ENCODE measurements at places on chromosomes 6 and 20.

DNA sequence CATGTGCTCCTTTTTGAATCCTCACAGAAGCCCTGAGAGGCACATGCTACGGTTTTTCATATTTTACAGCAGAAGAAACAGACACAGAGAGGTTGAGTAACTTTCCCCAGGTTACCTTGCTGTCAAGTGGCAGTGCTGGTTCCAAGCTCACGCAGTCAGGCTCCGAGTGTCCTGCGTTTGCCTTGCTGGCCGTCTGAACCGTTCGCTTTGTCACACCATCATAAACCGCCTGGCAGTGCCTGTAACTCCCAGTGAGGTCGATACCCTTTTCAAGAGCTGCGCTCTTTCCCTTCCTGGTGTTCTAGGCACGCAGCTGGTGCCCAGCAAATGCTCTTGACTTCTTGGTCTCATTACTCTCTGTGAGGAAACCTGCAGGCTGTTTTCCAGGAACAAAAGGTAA, 31.3 kb upstream of the KCNG1 start:
- DNase-seq, result no peak

DNA sequence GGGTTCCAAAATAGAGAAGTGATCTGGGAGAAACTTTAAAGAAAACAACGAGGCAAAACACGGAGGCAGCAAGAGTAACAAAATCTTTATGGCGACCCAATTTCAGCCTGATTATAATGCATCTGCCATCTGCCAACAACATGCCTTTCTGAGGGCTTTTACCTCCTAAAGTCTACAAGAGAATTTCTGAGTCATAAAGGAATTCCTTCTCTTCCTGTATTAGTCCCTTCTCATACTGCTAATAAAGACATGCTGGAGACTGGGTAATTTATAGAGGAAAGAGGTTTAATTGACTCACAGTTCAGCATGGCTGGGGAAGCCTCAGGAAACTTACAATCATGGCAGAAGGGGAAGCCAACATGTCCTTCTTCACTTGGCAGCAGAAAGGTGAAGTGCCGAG, 226.6 kb downstream of the HACE1 start:
- DNase-seq, result no peak

GRCh38 chr6:152301021-152301764, 336.0 kb downstream of the SYNE1 start:
- DNase-seq, result no peak

DNA sequence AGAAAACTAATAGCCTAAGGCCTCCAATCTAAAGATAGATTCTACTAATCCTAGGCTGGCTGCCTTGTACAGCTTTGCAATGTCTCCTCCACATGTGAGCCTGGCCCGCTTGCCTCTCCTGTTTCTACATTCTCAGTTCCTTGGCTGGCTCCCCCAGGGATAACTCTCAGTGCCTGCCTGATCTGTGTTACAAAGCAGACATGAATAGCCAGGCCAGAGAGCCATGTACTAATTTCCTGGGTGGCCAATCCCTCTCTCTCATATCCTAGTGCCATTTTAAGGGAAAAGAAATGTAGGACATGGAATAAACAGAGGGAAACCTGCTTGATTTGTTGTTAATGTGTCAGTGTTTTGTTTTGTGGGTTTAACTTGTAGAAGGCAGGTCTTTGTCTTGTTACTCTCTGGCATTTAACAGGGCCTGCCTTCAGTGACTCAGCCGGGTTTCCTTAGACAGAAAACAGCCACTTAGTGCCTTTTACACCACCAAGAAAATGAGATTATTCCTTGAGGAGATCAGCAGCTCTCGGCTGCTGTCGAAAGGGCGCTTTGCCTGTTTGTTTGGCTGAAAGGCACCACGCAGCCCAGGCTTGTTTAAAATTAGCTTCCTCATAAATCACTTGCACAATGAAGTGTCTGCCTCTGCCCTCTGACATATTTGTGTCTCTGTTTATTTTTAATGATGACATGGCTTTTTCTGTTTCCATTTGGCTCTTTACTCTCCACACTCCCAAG, 702.7 kb downstream of the MAFB start:
- no peak for DNase-seq

GRCh38 chr20:19659448-19659847, 98.6 kb upstream of the RIN2 start:
- no peak for DNase-seq

- no peak for DNase-seq
These were observed 50.7 kb downstream of the DOK5 start for GRCh38 chr20:54525916-54526590.

GRCh38 chr6:42791706-42792320, 10.0 kb downstream of the BICRAL start:
- no peak for DNase-seq

DNA sequence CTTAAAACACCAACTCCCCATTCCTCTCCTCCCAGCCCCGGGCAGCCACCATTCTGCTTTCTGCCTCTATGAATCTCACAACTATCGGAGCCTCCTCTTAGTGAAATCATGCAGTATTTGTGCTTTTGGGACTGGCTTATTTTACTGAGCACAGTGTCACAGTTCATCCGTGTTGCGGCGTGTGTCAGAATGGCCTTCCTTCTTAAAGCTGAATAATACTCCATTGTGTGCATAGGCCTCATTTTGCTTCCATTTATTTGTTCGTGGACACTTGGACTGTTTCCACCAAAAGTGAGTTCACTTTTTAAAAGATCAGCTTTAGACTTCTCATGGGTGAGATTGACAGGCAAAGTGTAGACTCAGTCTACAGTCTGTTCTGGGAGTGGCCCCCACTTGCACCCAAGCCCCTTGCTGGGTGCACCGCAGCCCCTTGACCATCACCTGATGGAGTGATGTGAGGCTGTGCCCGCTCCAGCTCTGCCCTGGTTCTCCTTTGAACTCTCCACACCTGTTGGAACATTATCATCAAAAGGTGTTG, 12.6 kb downstream of the DUSP22 start:
- no peak for DNase-seq

DNA sequence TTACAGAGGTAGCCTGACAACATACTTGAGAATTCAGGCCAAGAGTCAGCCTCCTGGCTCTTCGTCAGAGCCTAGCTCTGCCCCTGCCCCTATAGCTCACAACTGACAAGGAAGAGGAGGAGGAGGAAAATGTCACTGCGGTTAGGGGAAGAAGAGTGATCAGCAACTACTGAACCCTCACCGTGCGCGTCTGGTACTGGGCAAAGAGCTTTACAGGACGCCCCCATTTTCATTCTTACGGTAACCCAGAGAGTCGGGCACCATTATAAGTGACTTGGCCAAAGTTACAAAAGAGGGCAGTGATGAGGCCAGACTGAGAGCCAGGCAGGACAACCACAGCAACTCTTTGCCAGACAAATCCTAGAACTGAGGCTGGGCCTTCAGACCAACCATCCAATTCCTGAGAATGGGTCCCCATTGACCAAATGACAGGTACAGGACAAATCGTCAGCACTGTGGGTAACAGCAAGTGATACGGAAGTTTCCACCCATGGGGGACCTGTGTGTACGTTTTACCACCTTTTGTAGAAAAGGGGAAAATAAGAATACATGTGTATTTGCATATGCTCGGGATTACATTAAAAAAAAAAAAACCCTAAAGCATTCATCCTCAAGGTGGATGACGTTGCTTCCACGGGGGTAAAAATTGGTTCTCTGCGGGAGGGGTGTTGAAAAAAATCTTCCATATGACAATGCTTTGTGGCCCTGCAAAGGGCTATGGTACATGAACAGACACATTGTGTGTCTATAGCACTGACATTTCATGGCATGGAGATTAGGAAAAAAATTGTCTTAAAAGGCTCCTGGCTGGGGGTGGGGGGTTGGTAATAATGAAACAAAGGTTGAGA, 118.0 kb downstream of the NFATC2 start:
- no peak for DNase-seq

DNA sequence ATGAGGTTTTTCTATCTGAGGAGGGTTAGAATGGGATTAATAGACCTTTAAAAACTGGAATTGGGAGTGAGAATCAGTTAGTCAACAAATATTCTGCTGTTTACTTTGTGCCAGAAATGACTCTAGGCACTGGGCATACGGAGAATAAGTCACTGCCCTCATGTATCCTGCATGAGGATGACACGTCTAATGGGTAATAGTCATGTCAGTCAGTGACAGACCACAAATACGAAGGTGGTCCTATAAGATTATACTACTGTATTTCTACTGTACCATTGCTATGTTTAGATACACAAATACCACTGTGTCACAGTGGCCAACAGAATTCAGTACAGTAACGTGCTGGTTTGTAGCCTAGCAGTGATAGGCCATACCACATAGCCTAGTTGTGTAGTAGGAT, 30.7 kb downstream of the ZFAND3 start:
- DNase-seq, result no peak

GRCh38 chr20:16049529-16050093, 523.6 kb downstream of the KIF16B start:
- DNase-seq, result no peak

DNA sequence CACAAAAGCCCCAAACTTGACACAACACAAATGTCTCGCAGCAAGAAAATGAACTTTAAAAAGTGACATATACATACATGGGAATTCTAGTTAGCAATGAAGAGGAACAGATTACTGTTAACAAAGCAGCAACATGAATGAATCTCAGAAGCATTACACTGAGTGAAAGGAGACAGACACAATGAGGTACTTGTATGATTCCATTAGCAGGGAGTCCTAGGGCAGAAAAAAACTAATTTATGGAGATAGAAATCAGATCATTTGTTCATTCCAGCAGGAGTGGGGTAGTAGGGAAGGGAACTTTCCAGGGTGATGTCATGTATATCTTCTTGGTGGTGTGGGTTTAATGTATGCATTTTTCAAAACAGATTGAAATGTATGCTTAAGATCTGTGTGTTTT, 524.4 kb downstream of the KIF16B start:
- no peak for DNase-seq

- no peak for DNase-seq
These were observed 56.5 kb downstream of the SCML4 start for GRCh38 chr6:107767637-107768036.

DNA sequence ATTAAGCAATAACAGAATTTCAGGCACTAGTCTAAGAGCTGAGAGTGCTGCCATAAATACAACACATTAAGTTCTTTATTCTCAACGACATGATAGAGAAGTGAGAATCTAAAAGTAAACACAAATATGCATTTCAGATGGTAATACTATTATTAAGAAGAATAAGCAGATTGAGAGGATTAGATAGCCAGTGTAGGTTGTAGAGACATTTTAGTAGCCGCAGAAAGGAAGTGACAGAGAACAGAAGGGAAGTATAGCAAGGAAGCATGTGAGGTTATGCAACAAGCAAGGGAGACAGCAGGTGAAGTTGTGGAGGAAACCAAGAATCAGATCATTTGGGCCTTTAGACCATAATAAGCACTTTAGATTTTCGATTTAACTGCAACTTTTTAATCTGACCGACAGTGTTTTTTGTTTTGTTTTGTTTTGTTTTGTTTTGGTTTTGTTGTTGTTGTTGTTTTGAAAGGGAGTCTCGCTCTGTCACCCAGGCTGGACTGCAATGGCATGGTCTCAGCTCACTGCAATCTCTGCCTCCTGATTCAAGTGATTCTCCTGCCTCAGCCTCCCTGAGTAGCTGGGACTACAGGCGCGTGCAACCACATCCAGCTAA, 737.0 kb upstream of the ADGRB3 start:
- no peak for DNase-seq

DNA sequence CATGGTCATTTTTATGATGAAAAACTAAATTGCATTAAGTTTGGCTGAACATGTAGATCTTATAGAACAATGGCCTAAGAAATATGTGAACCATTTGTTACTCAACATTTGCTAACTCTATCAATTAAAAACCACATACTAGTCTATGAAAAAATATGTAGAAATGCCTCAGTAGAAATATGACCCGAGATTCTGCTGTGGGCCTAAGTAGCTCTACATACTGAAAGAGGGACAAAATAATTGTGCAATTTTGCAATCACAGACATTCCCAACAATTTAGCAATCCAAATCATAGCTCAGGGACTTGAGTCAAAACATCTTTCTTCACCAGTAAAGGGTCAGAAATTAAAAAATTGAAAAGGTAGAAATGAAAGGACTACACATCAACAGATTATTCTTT, 619.0 kb downstream of the FRK start:
- no peak for DNase-seq

GRCh38 chr6:35694462-35694861, 5.7 kb upstream of the FKBP5 start:
- DNase-seq, result no peak

GRCh38 chr6:108175592-108176279, 9.9 kb downstream of the NR2E1 start:
- no peak for DNase-seq

- DNase-seq, result no peak
These were observed 110.3 kb upstream of the EYA4 start for GRCh38 chr6:133130863-133131262.

GRCh38 chr6:157456524-157456829, 75.5 kb downstream of the ZDHHC14 start:
- DNase-seq, result no peak

DNA sequence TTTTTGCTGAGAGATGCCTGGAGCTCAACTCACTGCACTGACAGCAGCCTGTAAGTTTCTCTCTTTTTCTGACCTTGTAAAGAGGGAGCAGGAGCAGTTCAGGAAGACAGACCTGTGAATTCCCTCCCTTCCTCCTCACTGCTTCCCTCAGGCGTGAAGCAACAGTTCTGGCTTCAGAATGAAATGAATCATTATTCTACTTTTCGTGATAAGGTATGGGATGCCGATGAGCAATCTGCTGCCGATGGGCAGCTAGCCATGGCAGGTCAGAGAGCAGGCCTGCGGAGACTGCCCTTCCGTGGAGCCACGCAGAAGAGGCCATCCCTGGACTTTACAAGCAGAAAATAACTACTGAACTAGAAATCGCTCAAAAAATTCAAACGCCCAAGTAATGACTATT, 426.5 kb upstream of the RNF217 start:
- no peak for DNase-seq

- no peak for DNase-seq
These were observed 97.9 kb upstream of the BTN3A2 start for GRCh38 chr6:26267083-26267589.

GRCh38 chr20:36254076-36254475, 17.8 kb downstream of the AAR2 start:
- no peak for DNase-seq

- no peak for DNase-seq
These were observed 369.1 kb downstream of the CDH4 start for GRCh38 chr20:61621035-61621730.

DNA sequence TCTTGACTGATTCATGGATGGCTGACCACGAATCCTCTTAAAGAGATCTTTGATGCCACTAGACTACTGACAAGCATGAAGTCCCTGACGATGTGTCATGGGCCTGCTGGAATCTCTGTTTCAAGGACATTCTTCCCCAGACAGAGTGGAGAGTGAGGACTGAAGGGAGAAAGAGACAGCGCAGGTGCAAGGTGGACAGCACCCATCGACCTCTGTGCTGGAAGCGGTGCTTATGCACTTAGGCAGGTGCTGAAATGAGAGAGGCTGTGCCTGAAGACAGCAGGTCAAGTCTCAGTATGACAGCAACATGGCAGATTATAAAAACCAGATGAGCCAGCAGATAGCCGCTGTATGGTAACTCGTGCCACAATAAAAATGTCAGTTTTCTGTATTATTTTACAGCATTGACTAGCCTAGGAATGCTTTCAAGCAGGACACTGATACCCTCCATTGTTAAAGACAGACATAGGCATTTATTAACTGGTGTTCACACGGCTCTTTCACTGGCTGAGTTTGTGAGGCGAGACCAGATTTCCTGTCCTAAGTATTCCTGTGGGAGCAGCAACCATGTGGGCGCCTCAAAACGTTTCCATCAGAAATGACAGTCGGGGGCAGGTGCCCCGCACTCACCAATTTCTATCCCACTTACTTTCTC, 47.5 kb downstream of the FOXC1 start:
- DNase-seq, result no peak

Measured in effector memory CD8-positive, alpha-beta T cell (primary cell).